ENCODE measurements at places on chromosomes 6 and 20.

- no peaks in the 10 kb centered on the region for H3K4me1 ChIP-seq
- DNase-seq = no peak
- H3K36me3 ChIP-seq = no peaks in the 10 kb centered on the region
- no peaks in the 10 kb centered on the region for H3K27me3 ChIP-seq
These were observed 74.8 kb upstream of the SLC24A3 start for GRCh38 chr20:19137641-19138040.

GRCh38 chr6:2353412-2354137, 108.2 kb upstream of the GMDS start:
- DNase-seq = peak; percentile 68
- no peaks in the 10 kb centered on the region for H3K27me3 ChIP-seq
- H3K27ac ChIP-seq = no peak overlapping the region
- H3K36me3 ChIP-seq = no peaks in the 10 kb centered on the region

GRCh38 chr6:115830895-115831294, 229.8 kb downstream of the FRK start:
- H3K4me1 ChIP-seq = no peaks in the 10 kb centered on the region
- no peak for DNase-seq
- no peak overlapping the region for H3K4me3 ChIP-seq
- H3K27ac ChIP-seq = no peak overlapping the region
- no peaks in the 10 kb centered on the region for H3K36me3 ChIP-seq
- no peaks in the 10 kb centered on the region for H3K27me3 ChIP-seq

- DNase-seq = peak; percentile 37
- H3K36me3 ChIP-seq = peaks cover 64% of the 10 kb centered on the region
- H3K27ac ChIP-seq = no peak overlapping the region
These were observed 40.1 kb upstream of the DYNLRB1 start for GRCh38 chr20:34475979-34476736.

DNA sequence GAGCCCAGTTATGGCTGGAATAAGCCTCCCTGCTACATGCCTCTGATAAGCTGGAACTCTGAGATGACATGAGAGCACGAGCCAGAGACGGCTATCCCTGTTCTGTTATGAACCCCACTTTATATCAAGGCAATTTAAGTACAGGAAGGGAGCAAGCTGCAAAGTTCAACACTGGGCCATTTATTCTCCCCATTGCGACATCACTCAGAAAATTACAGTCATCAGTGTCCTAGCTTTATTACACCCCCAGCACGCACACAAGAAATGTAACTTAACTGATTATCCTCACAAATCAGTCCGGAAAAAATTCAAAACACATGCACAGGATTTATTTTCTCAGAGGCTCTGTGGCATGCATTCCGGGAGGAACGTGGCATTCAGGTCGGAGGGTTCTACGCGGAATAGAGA, 125.3 kb upstream of the SLC2A12 start:
- peak overlapping the region; percentile 79 for H3K4me3 ChIP-seq
- no peak for DNase-seq
- peak overlapping the region; percentile 83 for H3K27ac ChIP-seq
- peaks cover 44% of the 10 kb centered on the region for H3K4me1 ChIP-seq

- H3K4me3 ChIP-seq = no peak overlapping the region
- H3K36me3 ChIP-seq = no peaks in the 10 kb centered on the region
- H3K4me1 ChIP-seq = peaks cover 4% of the 10 kb centered on the region
- no peak for DNase-seq
- H3K27me3 ChIP-seq = no peaks in the 10 kb centered on the region
These were observed 259.4 kb upstream of the STXBP5 start for GRCh38 chr6:146944809-146945208.

- no peak overlapping the region for H3K4me3 ChIP-seq
- H3K36me3 ChIP-seq = no peaks in the 10 kb centered on the region
- peaks cover 11% of the 10 kb centered on the region for H3K4me1 ChIP-seq
These were observed 4.9 kb downstream of the LAMA4 start for GRCh38 chr6:112249489-112249888.

- no peak for DNase-seq
- H3K27me3 ChIP-seq = peaks cover 3% of the 10 kb centered on the region
- no peak overlapping the region for H3K27ac ChIP-seq
- H3K4me1 ChIP-seq = no peaks in the 10 kb centered on the region
These were observed 66.5 kb downstream of the BANF2 start for GRCh38 chr20:17766226-17766625.

- peak overlapping the region; percentile 95 for H3K27ac ChIP-seq
- H3K36me3 ChIP-seq = peaks cover 16% of the 10 kb centered on the region
- DNase-seq = peak; percentile 85
These were observed 78.7 kb upstream of the BTN3A2 start for GRCh38 chr6:26286168-26286877.

- H3K36me3 ChIP-seq = peaks cover 53% of the 10 kb centered on the region
- peak overlapping the region; percentile 52 for H3K4me3 ChIP-seq
- peaks cover 75% of the 10 kb centered on the region for H3K4me1 ChIP-seq
These were observed 185.7 kb downstream of the BACH2 start for GRCh38 chr6:90110971-90111370.

- H3K27ac ChIP-seq = no peak overlapping the region
- H3K27me3 ChIP-seq = no peaks in the 10 kb centered on the region
- no peak overlapping the region for H3K4me3 ChIP-seq
- no peaks in the 10 kb centered on the region for H3K36me3 ChIP-seq
- H3K4me1 ChIP-seq = no peaks in the 10 kb centered on the region
These were observed 70.6 kb upstream of the PHACTR2 start for GRCh38 chr6:143607168-143607567.

DNA sequence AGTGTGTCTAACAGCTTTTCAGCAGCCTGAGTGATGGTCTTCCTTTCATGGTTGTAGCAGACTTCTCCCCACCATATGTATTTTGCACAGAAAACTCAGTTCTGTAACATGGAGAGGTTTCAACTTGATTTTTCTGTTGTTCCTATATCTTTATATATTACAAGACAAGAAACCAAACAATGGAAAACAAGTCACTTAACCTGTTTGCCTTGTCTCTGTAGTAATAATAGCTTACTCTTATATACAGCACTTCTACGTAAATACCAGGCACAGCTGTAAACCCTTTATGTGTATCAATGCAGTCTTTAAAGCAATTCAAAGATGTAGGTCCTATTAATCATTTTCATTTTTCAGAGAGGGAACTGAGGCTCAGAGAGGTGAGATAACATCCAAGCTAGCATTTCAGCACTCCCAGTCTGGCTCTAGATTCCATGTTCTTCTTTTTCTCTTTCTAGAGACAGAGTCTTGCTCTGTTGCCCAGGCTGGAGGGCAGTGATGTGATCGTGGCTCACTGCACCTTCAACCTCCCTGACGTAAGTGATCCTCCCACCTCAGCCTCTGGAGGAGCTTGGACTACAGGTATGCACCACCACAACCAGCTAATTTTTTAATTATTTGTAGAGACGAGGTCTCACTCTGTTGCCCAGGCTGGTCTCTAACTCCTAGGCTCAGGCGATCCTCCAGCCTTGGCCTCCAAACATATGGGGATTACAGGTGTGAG, 90.4 kb downstream of the DTNBP1 start:
- DNase-seq = no peak
- H3K4me1 ChIP-seq = peaks cover 6% of the 10 kb centered on the region
- peaks cover 5% of the 10 kb centered on the region for H3K36me3 ChIP-seq
- no peak overlapping the region for H3K4me3 ChIP-seq

GRCh38 chr6:90126181-90126580, 170.5 kb downstream of the BACH2 start:
- H3K27ac ChIP-seq = peak overlapping the region; percentile 84
- H3K27me3 ChIP-seq = no peaks in the 10 kb centered on the region
- peak overlapping the region; percentile 63 for H3K4me3 ChIP-seq
- peaks cover 30% of the 10 kb centered on the region for H3K36me3 ChIP-seq
- no peak for DNase-seq

DNA sequence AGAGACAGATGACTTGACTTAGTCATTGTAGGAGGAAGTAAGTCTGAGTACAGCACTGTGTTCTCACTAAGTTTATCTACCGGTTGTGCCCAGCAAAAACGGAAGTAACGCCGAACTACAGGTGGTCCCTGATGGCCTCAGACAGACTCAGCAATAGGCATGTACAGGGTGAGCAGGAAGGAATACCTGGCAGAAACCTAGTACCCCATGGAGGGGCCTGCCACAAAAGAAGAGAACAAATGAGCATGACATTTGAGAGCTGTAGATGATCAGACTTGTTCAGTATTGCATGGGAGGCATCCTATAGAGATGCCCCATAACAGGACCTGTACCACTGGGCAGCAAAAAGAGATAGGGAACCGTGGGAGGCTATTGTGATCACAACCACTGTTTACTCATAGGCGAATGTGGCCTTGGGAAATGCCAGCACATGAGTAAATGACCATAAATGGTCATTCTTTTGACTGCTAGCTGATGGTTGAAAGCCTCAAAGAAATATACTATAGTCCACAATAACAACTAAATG, 106.4 kb upstream of the TAB2 start:
- peaks cover 5% of the 10 kb centered on the region for H3K4me1 ChIP-seq
- H3K27ac ChIP-seq = peak overlapping the region; percentile 82
- H3K36me3 ChIP-seq = peaks cover 20% of the 10 kb centered on the region
- DNase-seq = peak; percentile 44
- H3K4me3 ChIP-seq = peak overlapping the region; percentile 42
- H3K27me3 ChIP-seq = no peaks in the 10 kb centered on the region

- no peak overlapping the region for H3K27ac ChIP-seq
- DNase-seq = no peak
- H3K27me3 ChIP-seq = no peaks in the 10 kb centered on the region
- no peak overlapping the region for H3K4me3 ChIP-seq
- peaks cover 22% of the 10 kb centered on the region for H3K4me1 ChIP-seq
- peaks cover 10% of the 10 kb centered on the region for H3K36me3 ChIP-seq
These were observed 46.9 kb downstream of the ANKRD6 start for GRCh38 chr6:89479897-89480296.

- no peak overlapping the region for H3K27ac ChIP-seq
- DNase-seq = no peak
- H3K4me1 ChIP-seq = no peaks in the 10 kb centered on the region
- no peaks in the 10 kb centered on the region for H3K36me3 ChIP-seq
These were observed 116.2 kb upstream of the STMND1 start for GRCh38 chr6:16985513-16986284.

GRCh38 chr6:108837236-108837971, 10.8 kb upstream of the ARMC2 start:
- peaks cover 45% of the 10 kb centered on the region for H3K4me1 ChIP-seq
- H3K36me3 ChIP-seq = no peaks in the 10 kb centered on the region
- H3K4me3 ChIP-seq = peak overlapping the region; percentile 37
- peak overlapping the region; percentile 65 for H3K27ac ChIP-seq

GRCh38 chr6:81381382-81381916, 371.0 kb downstream of the TENT5A start:
- no peak overlapping the region for H3K27ac ChIP-seq
- DNase-seq = no peak
- no peak overlapping the region for H3K4me3 ChIP-seq
- no peaks in the 10 kb centered on the region for H3K36me3 ChIP-seq

- H3K27me3 ChIP-seq = peaks cover 72% of the 10 kb centered on the region
- no peak for DNase-seq
- no peaks in the 10 kb centered on the region for H3K36me3 ChIP-seq
- peaks cover 15% of the 10 kb centered on the region for H3K4me1 ChIP-seq
These were observed 71.7 kb upstream of the LY86 start for GRCh38 chr6:6516666-6517458.

GRCh38 chr6:107536180-107536961, 46.5 kb downstream of the SOBP start:
- peaks cover 15% of the 10 kb centered on the region for H3K27me3 ChIP-seq
- H3K36me3 ChIP-seq = no peaks in the 10 kb centered on the region
- no peak overlapping the region for H3K27ac ChIP-seq
- no peaks in the 10 kb centered on the region for H3K4me1 ChIP-seq

DNA sequence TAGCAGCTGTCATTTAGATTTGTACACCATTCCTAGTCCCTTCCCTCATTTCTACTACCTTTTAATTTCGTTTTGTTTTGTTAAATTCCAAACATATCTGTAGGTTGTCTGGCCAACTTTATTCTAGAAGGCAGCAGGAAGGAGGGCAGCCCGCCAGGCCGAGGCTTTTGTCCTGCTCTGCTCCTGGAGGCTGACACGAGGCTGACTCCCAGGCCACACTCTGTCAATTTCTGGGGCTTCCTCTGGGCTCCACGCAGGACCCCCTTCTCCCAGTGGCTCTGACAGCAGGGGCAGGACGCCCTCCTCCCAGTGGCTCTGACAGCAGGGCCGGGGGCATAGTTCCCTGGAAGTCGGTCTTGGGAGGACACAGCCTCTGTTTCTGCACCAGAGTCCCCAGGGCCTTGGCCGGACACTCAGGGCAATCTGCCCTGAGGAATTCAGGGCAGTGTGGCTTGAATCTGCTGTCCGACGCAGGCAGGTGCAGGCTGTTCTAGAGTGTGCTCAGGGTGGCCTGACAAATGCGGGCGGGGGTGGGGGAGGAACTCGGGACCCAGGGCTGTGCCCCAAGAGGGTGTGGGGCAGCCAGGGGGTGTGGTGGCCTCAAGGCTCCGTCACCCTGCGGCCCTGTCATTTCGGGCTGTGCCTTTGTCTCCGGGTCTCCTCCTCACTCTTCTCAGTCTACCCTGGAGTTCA, 11.8 kb downstream of the SMOC2 start:
- peaks cover 3% of the 10 kb centered on the region for H3K27me3 ChIP-seq
- no peak overlapping the region for H3K27ac ChIP-seq
- H3K36me3 ChIP-seq = no peaks in the 10 kb centered on the region
- DNase-seq = no peak
- H3K4me3 ChIP-seq = no peak overlapping the region

- peaks cover 37% of the 10 kb centered on the region for H3K4me1 ChIP-seq
- DNase-seq = peak; percentile 36
- H3K27ac ChIP-seq = peak overlapping the region; percentile 45
- H3K27me3 ChIP-seq = no peaks in the 10 kb centered on the region
- H3K36me3 ChIP-seq = no peaks in the 10 kb centered on the region
These were observed 199.2 kb downstream of the CD83 start for GRCh38 chr6:14316651-14317386.

DNA sequence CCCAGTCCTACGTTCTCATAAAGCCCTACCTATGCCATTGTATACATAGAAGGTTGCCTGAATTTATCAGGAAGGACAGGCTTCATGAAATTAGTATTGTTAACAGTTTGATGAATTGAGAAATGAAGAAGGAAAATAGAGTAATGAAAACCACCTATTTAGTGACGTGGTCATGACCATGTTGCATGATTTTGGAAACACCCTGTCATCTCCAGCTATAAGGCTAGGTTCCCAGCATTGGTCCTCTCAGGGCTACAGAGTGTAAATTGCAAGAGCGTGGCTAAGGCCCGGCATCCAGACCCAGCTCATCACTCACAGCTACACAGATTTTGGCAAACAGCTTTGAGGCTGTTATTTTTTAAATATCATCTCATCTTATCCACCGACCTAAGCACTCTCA, 203.6 kb downstream of the MEI4 start:
- no peaks in the 10 kb centered on the region for H3K4me1 ChIP-seq
- H3K36me3 ChIP-seq = no peaks in the 10 kb centered on the region
- H3K27me3 ChIP-seq = no peaks in the 10 kb centered on the region
- no peak overlapping the region for H3K27ac ChIP-seq

GRCh38 chr6:55319961-55320695, 7.1 kb upstream of the GFRAL start:
- no peak for DNase-seq
- no peak overlapping the region for H3K27ac ChIP-seq
- no peaks in the 10 kb centered on the region for H3K36me3 ChIP-seq
- H3K27me3 ChIP-seq = no peaks in the 10 kb centered on the region
